CD4-positive, alpha-beta T cell treated with Interferon alpha-2 for 1 hour (primary cell): ENCODE measurements at places on chromosomes 7 and 10.

- no peak for DNase-seq
Measured at GRCh38 chr7:95989301-95989700, 216.9 kb downstream of the DYNC1I1 start.

DNA sequence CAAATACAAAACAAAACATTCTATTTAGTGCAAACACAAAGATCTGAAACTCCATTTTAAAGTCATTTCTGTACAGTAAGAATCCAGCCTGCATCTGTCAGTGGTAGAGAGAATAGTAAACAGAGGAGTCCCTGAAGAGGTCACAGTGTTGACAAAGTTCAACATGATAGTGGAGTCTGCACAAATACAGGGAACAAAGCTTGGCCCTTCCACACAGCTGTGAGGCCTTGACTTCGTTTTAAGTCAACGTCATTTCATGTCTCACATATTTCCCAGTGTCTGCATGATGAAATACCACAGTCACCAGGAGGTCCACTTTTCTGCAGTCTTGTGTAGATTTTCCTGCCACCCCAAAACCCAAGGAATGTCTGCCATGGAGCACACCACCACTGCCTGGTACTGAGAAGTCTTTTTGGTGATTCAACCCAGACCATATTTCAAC is 33.0 kb downstream of the CYP26A1 start:
- DNase-seq = no peak

- peak; percentile 13 for DNase-seq
Measured at GRCh38 chr7:26090927-26091519, 61.0 kb upstream of the NFE2L3 start.

DNA sequence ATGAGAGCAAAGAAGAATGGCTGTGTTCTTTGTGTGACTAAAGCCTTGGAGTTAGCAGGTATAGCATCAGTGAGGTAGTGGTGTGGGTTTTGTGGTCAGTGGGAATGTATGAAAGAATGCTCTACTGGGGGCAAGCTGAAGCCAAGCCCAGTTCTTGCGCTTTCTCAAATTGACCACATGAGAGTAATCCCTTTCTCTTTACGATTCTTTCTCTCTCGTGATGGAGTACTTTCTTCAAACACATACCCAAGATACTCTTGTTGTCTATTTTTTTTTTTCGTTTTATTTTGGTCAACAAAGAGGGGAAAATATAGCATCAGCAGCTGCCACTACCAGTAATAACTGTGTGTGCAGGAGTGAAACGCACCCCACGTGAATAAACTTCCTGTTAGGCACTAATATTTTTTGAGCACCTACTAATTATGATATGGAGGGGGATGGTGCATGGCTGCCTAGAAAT is 8.4 kb upstream of the PANK1 start:
- DNase-seq = no peak

DNA sequence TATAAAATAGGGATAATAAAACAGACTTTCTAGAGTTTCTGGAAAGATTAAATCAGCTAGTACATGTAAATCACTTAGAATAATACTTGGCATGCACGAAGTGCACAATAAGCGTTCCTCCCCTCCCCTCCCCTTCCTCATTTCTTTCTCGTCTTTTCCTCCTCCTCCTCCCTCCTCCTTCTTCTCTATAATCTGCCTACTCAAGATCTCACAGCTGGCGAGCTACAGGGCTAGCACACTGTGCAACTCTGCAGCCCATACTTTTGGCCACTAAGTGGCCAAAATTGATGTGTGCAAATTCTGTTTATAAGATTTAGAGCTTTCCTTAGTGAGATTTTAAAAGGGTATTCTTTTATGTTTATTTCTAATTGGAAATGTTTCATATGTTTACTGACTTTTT is 565.3 kb downstream of the PHTF2 start:
- no peak for DNase-seq

DNA sequence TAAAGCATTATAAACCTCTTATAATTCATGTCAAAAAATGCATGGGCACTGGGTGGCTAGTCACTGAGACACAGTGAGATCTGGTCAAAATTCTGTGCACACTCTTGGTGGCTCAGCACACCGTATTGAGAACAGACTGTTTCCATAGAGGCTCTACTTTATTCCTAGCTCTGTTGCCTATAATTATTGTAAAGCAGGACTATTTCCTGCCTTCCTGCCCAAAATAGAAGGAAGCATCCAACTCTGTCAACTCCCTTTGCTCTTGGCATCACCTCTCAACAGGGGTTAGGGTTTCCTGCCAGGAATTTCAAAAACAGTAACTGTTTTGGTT is 45.1 kb downstream of the PTN start:
- no peak for DNase-seq

DNA sequence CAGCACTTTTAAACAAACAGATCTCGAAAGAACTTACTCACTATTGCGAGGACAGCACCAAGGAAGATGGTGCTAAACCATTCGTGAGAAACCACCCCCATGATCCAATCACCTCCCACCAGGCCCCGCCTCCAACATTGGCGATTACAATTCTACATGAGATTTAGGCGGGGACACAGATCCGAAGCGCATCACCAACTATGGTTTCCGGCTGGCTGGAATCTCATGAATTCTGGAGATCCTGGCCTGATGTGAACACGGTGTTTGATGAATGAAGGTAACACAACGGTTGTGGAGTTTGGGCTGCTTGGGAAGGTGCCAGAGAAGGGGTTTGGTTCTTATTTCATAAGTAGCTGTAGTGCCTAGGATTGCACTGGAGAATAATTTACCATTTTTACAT is 216.7 kb downstream of the EMX2 start:
- DNase-seq = no peak

- DNase-seq = no peak
Measured at GRCh38 chr7:47290466-47290865, 291.4 kb downstream of the TNS3 start.

DNA sequence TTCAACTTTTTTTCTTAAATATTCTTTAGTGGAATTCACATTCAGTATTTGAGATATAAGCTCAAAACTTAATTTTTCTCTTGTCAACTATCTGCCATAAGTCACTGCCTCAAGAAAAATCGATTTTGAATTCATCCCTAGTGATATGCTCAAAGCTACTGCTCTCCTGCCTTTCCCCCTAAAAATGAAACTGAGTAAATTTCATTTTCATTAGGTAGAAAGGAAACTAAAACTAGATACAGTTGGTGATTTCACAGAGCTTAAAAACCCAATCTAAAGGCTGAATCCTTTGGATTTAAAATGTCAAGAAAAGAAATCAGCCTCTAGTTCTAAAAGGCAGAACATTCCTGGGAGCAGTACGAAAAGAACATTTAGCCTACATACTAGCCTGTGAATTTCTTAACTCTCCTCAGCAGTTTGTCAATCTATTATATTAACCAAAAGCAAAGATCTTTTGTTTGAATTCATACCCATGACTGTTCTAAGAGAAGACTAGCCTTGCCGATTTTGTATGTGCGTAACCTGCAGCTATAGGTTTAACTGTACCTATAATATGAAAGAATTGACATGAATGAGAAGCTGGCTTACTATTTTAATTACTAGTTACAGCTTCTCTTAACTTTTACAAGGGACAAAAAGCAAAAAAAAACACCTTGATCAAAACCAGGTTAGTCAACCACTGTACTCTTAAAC is 4.9 kb upstream of the FAM53B start:
- DNase-seq = no peak

DNA sequence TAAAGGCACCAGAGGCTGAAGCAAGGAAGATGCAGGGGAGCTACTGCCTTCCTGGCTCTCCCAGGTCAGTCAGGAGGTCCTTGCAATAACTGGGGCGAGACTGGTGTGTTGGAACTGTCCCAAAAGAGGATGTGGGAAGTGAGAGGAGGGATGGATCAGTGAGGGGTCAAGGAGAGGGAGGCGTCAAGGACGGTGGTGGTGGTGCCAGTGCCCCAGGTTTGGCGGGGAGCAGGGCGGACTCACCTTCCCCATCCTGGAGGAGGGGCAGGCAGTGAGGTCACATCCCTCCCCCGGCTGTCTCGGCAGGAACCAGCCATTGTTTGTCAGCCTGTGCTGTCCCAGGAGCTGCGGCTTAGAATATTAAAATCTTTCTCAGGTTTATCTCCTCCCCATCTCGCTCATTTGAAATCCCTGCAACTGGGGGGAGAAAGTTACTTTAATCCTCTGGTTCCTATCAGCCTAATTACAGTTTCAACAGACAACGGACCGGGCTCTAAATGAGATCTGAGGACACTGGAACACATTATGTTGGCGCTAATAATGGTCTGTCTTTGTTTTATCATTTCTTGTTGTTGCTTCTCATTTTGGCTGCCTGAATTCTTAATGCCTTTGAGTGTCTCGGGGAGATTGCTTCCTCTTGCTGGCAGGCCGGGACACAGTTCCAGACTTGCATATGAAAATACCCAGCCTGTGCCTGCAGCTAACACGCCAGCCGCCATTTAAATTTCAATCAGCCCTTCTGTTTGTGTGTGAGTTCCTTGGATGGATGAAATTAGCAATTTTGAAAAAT is 387.5 kb downstream of the RPS24 start:
- DNase-seq = no peak

GRCh38 chr7:44059219-44060090 is 5.9 kb downstream of the PGAM2 start:
- no peak for DNase-seq

- DNase-seq = no peak
Measured at GRCh38 chr7:81140252-81140651, 221.4 kb upstream of the SEMA3C start.

- DNase-seq = no peak
Measured at GRCh38 chr10:123035467-123036086, 26.8 kb downstream of the ACADSB start.

GRCh38 chr7:145265180-145265579 is 429.3 kb upstream of the TPK1 start:
- no peak for DNase-seq

GRCh38 chr10:128167926-128168520 is 41.8 kb upstream of the MKI67 start:
- no peak for DNase-seq

DNA sequence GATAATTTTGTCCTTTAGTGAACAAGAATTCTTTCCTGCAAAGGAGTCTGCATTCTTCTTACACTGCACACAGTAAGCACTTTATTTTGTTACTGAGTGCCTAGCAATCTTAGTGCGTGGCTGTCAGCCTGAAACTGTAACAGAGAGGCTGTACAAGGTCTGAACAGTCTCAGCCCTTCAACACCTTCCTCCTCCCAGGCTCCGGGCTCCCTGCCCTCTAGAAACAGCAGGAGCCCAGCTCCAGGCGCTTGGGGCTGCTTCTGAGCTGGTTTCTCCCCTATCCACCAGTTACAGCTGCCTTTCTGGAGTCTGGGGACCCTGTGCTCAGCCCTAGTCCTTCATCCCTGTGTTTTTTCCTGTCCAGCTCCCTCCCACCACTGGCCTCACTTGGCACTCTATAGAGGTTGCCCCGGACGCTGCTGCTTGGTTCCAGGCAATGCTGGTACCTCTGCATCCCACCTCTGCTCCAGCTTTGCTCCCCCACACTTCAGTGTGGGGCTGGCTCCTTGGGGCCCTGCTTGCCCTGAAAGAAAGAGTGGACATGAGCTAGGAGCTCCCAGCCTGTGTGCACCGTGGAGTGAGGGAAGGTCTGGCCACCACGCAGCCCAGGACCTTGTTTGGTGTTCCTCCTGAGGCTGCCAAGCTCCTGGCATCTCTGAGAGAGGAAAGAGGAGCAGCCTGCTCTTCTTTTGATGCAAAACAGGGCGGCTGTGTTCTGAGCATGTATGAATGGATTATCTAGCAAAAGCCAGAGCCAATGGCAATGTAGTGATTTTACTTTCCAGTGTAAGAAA is 251.2 kb upstream of the GRB10 start:
- no peak for DNase-seq

GRCh38 chr10:93458821-93459257 is 23.3 kb downstream of the MYOF start:
- DNase-seq = no peak

- no peak for DNase-seq
Measured at GRCh38 chr7:50718311-50718710, 64.4 kb downstream of the GRB10 start.

DNA sequence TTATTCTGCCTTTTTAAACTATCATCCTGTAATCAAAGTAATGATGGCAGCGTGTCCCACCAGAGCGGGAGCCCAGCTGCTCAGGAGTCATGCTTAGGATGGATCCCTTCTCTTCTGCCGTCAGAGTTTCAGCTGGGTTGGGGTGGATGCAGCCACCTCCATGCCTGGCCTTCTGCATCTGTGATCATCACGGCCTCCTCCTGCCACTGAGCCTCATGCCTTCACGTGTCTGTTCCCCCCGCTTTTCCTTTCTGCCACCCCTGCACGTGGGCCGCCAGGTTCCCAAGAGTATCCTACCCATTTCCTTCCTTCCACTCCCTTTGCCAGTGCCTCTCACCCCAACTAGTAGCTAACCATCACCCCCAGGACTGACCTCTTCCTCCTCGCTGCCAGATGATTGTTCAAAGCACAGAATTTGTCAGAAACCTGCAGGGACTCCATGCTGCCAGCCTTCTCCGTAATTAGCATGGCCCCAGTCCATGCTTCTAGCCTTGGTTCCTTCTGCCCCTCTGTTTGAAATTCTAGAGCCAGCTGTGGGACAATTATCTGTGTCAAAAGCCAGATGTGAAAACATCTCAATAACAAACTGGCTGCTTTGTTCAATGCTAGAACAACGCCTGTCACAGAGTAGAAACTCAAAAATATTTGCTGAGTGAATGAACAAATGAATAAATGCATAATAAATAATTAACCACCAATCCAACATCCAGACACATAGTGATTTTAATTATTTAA is 151.7 kb downstream of the EGFR start:
- no peak for DNase-seq

DNA sequence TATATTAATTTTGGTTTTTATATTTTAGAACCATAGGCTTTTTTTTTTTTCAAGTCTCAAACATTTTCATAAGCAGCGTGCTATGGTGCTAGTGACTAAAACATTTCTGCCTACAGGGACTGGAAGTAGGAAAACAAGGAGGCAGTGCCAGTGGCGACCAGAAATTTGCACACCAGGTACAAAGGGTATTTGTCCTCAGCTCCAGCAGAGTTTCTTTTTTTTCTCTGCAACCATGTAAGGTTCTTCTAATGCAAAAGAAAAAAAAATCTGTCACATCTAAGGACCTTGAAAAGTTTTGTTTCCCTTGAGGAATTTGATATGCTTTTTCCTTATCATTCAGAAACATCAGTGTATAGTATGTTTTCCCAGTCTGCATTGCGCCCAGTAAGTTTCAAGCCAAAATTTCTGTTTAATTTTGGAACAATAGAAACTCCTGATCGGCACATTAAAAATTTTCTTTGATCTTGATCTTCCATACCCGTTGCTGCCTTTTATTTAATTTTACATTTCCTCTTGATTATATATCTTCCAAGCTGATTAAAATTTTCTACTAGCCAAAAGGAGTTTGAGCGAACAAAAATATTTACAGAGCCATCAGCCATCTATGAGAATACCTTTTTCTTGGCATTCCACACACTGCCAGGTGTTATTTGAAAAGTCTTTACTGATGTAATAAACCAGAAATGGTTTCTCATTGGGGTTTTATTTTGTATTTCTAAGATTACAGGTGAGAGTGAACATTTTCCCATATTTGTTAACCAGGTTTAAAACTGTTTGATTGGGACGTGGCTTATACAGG is 956 bp upstream of the KLHDC10 start:
- DNase-seq = no peak

DNA sequence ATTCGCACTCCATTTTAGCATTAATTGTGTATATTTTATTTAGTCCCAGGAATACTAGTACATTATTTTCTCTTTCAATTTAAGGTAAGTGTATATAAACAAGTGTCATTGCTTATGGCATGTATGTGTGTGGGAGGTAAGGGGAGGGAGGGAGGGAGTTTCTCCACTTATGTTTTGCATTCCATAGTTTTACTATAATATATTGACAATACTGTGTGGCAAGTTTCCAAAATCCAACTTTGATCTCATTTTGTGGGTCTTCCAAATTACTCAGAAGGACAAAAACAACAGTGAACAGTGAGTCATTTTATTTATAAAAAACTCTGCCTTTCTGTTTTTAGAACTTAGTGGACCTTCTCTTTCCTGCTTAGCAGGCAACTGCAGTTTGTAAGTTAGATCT is 102.3 kb upstream of the SEMA3E start:
- no peak for DNase-seq
